ENCODE measurements at places on chromosomes 3 and 15. TPM values are rescaled to one million over a fixed set of nuclear protein-coding genes. Genes with fewer than 3 reads are reported as not detected.

DNA sequence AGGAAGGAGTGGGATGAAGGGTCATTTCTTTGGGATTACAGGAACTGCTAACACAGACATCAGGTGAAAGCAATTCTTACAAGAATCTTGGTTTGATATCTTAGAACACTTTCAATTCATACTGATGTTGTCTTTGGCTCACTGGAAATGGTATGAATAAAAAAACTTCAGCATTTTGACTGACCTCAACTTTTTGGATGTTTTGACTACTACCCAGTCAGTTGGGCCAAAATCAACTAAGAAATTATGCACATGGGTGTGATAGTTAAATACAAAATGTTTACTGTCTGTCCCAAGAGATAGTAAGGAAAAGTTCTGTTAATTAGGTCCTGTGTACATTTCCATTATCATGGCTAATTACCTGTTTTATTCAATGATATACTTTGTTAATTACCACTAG lies 165.5 kb upstream of the LRIG1 start:
- DNase-seq, result no peak

DNA sequence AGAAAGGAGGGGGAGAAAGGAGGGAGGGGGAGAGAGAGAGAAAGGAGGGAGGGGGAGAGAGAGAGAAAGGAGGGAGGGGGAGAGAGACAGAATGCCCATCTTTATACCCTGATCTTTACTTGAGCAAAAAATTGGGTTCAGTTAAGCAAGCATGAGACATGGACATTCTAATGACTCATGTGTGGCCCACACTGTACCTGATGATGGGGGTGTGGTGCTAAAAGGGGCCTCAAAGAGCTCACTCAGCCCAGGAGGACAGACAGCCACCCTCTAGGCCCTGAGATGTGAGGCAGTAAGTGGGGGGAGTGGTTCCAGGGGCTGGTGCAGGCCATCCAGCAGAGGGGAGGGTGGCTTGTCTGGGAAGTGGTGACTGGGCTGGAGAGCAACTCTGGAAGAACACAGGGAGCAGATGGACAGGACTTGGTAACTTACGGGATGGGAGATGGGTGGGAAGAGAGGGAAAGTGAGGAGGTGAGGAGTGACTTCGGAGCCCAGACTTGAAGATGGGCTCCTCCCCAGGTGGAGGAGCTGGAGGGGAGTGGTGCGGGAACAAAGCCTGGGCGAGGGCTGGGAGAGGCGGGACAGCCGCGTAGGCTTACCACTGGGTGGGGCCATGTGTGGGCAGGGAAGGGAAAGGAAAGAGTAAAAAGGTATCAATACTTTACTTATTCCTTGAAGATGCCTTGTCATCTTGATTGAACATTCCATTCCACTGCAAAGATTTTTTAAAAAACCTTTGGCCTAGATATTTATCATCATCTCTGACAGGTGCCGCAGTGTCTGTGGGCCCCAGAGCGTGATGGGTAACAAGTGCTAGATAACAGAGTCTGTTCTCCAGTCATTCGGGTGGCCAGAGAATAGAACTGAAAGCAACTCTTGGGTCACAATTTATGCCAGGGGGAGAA lies 32.3 kb downstream of the TSPAN3 start:
- DNase-seq, result no peak

GRCh38 chr3:81354119-81354518 lies 407.3 kb downstream of the GBE1 start:
- no peak for DNase-seq

DNA sequence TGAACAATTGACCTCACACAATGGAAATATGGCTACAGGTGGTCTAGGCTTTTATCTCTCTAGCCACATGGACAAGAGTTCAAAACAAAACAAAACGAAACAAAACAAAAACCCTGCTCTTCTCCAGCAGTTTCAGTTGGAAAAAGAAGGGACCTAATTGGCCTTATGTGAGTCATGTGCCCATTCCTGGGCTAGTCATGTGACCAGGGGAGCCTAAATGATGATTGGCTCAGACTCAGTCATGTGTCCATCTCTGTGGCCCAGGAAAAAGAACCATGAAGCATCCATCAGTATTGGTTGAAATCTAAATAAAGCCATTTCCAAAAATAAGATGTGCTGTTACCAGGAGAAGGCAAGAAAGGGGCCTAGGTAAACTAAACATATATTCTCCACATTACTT lies 96.8 kb downstream of the ANXA2 start:
- no peak for DNase-seq

ST3GAL6 gene
- polyA plus RNA-seq, result 74.7 TPM

TEX9 gene
- polyA plus RNA-seq, result 24.2 TPM

GRCh38 chr3:55511895-55512570 lies 24.9 kb upstream of the WNT5A start:
- DNase-seq, result no peak

GRCh38 chr15:56428821-56429458 lies 36.0 kb downstream of the MNS1 start:
- DNase-seq, result no peak

RASGRP1 gene
- 14.3 TPM for polyA plus RNA-seq

GRCh38 chr3:149657321-149657925 lies 402 bp downstream of the WWTR1 start:
- peak; percentile 62 for DNase-seq

DNA sequence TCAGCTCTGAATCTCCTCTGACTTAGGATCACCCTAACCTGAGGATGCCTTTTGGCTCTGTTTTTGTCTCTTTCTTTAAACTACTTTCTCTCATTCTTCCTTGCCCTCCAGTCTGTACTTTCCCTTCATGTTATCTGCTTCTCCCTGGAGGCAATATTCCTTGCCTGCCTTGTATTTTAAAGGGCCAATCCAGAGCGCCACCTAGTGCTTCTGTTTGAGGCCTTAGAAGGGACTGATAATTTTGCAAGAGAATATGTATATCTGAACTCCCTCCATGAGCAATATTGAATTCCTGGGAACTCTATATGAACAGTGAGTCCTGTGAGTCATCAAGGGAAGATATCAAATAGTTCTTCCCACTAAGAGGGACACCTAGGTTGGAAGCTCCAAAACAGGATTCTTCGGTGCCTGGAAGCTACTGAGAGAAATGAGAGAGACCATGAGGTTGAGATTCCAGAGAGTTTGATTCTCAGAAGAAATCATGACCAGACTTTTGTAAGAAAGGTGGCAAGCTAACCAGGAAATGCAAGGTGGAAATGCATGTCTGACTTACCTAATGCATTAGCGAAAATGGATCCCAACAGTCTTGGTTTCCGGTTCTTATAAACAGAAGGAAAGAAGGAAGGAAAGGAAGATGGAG lies 203.8 kb upstream of the CD96 start:
- DNase-seq, result no peak

DNA sequence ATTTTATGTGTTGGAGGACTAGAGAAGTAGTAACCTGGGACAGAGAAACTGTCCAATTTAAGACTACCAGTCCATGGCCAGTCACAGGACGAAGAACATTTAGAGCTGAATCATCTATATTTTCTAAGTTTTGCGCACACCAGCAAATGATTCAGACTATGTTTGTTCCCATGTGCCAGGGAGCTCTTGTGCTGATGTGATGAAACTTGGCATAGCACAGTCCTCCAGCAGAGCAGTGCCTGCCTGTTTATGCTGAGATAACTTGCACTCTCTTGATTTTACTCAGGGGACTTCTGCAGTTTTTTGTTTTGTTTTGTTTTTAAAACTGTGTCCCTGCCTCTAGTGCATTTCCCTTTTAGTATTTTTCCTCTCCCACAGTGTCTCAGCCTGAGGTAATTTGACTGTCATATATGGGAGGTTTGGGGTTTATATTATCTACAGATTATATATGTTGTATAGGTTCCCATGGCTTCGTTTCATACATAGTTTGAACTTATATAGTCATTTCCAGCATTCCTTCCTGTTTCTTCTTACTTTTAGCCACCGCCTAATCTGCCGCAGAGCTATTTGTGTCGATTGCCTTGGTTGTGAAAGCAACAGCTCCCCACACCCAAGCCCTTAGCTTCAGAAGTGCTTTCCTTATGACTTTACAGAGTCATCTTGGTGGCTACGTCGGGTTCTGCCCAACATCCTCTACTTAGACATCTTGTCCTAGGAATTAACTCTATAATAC lies 45.5 kb downstream of the PPM1L start:
- DNase-seq, result no peak

DNA sequence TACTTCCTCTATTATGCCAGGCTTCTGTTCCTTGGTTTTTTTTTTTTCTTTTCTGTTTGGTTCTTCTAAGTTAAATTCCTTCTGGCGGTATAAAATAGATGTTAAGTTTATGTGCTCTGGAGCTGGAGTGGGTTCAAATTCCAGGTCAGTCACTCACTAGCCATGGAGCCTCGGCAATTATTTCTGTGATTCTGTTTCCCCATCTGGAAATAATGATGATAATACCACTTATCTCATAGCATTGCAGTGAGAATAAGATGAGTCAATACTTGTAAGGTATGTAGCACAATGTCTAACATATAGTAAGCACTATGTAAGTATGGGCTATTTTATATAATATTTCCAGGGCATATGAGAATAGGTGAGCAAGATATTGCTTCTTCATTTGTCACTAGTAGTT lies 33.2 kb upstream of the ZDHHC23 start:
- DNase-seq, result no peak

UPK1B gene
- 8.6 TPM for polyA plus RNA-seq

All from right renal cortex interstitium (tissue), 3 donors.